NCI-H1105 (cell line): ENCODE measurements at places on chromosomes 3 and 15.

DNA sequence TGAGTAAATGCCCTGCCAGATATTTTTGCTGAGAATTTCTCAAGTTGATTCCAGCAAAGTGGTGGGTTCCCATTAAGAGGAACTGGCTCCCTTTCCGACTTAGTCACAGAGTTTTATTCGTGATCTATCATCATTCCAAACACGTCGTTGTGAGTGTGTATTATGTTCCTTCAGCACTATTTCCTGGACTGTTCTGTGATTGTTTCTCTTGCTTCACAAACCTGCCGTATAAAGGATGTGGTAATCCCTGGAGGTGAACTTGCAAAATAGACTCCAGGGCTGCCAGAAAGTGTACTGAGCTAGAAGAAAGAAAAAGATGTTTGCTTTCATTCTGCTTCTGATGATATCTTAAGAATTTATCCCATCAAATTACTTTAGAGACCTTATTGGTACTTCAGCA, 14.5 kb upstream of the CAPN3 start:
- DNase-seq, result no peak

DNA sequence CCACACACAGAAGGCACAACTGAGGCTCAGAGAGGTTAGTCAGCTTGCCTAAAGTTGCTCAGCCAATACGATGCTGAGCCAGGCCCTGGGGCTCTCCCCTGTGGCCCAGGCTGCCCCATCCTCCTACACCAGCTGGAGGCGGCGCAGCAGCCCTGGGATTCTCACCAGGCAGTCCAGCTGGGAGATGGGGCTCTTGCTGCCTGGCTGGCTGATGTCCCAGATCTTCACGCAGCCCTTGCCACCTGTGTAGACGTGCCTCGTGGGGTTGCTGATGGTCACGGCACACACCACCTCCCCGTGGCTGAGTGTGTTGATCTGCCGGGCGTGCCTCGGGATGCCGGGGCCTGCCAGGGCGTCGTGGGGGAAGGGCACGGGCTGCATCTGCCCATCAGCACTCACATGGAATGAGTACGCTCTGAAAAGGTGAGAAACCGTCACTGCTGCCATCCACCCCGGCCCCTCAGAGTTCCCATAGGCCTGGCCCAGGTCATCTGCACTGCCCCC, 42.8 kb downstream of the TLE3 start:
- no peak for DNase-seq

GRCh38 chr3:160564258-160564911, 986 bp downstream of the KPNA4 start:
- DNase-seq, result peak; percentile 63

GRCh38 chr3:47310391-47310790, 27.6 kb downstream of the KLHL18 start:
- no peak for DNase-seq

DNA sequence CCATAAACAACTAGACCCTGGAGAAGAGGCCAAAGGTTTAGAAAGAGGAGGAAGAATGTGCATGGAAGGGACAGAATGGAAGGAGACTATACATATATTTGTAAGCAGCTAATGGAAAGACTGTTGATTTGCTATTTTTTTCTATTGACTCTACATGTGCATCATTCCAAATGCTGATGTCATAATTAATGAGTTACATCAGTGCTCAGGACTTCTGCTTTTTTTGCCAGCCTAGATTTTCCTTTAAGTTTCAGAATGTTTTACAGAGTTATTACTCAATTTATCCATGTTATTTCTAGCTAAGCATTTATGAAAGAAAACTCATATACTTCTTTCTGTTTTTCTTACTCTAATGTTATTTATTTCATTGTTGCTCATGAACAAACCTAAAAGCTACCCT, 62.6 kb upstream of the VGLL3 start:
- no peak for DNase-seq

DNA sequence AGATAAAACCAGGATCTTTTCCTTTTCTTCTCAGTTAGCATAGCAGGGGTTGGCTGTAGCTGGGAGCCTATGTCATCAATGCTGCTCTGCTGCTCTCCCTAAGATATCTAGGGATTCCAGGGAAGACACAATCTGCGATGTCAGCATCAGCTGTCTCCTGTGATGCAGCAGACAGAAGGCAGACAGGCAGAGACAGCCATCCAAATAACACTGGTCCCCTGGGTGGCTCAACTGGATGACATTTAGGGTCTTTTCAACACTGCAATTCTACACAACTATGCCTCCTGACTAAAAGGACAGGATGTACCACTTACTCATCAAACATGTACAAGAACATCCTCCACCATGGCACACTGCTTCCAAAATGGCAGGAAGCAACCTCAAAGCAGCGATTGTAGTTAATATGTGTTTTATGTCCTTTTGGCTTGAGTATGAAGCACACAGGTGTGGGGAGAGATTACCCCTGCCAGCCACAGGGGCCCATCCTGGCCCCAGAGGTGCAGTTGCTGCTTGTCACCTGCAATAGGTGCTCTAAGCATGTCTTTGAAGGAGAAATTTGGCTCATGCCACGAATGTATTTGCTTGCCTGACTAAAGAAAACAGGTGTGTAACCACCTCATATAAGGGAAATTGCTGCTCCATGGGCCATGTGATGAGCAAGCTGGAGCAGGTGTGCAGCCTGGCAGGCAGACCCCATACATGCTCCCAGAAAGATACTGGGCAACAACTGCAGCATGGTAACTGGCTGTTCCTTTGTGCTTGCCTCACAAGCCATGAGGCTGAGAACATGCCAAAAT, 357.8 kb downstream of the VPS13C start:
- peak; percentile 58 for DNase-seq

DNA sequence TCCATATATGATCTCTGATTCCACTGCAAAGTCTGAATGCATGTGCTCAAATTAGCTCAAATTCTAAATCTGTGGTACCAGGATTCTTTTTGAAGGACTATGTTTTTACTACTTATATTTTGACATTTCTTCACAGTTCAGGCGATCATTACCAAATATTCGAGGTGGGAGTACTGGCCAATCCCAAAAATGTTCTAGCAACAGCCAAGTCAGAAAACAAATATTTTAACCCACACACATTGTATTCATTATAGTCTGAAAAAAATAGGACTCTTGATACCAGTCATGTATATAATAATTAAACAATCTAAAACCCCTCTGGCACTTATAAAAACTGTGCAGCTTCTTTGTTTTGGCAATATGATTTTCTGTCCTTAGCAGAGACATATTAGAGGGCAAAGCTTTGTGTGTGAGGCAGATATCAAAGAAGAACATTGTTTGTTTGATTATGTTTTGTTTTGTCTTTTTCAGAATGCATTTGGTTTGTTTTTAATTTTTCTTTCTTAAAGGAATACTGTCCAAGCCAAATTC, 37.4 kb downstream of the FGF7 start:
- no peak for DNase-seq

DNA sequence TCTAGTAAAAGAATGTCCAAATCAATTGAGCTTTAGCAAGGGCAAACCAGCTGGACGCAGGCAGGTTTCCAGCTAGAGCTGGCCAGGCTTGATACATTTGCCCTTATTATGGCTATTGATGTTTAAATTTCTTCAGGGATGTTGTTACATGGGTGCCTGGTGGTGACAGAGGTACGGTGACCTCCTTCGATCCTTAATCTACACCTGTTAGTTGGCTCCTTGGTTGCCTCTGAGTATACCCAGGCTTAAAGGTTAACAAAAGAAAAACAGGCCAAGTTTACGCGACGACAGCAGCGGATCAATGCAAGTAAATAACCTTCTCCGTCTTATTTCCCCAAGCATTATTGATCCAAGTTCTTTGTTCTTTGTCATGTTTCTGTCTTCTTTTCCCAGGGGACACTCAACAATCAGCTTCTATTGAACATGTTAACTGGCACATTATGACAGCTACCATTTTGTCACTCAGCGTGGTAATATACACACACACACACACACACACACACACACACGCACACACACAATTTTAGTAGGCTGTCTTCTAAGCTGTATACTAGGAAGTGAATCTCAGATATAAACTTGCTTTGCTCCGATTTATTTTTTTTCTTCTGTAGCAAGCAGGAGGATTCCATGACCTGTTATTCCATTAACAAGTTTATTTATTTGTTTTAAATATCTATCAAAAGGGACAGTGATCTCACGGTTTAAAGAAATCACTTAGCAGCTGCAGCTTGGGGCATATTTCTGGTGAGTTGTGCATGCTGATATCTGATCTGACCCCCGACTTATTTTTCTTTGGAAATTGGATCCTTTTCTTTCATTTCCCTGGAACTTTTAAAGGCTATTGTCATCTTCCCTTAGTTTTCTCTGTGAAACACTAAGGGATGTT, 844.7 kb downstream of the MCTP2 start:
- DNase-seq, result no peak

GRCh38 chr15:88834211-88834812, 31.1 kb downstream of the ACAN start:
- DNase-seq, result no peak

GRCh38 chr3:110457508-110457907, 614.1 kb upstream of the NECTIN3 start:
- DNase-seq, result no peak
